ENCODE measurements at places on chromosomes 3 and 15.

DNA sequence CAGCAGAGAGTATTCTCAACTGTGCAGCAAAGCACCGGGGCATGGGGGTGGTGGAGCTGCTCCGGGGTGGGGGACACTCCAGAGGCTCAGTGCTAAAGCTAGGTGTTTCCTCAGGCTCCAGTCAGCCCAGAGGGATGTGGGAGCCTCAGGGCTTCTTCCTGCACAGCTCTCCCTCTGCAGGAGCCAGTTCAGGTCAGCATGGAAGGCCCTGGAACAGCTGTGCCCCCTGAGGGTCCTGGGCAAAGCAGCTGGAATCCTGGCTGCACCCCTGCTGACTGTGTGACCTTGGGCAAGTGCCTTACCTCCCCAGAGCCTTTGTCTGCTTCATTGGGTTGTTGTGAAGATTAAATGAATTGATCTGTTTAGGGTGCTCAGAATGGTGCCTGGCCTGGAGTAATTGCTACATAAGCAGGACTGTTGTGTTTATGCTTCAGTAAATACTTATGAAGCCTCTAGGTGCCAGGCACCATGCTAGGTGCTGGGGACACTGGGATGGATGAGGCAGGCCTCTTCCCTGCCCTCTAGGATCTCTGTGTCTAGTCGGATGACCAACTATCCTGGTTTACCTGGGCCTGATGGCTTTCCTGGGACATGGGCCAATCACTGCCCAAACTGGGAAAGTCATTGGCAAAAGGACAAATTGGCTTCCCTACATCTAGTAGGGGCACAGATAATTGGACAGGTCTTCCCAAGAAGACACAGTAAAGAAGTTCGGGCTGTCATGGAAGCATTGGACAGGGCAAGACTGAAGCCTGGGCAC is 64.2 kb upstream of the LCTL start:
- no peak for DNase-seq

DNA sequence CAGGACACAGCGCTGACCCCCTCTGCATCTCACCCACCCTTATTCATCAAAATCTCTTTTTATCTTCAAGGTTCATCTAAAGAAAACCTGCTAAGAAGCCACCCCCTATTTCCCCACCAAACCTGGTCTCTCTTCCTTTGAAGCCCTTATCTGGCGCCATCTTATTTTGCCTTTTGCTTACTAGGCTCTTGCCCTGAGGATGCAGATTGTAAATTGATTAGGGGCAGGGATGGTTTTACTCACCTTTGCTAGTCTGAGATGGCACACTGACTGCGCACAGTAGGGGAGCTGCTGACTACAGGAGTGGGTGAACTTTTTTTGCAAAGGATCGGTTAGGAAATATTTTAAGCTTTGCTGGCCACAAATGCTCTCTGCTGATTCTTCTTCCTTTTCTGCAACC is 78.9 kb upstream of the BHLHE40 start:
- DNase-seq: peak; percentile 33

DNA sequence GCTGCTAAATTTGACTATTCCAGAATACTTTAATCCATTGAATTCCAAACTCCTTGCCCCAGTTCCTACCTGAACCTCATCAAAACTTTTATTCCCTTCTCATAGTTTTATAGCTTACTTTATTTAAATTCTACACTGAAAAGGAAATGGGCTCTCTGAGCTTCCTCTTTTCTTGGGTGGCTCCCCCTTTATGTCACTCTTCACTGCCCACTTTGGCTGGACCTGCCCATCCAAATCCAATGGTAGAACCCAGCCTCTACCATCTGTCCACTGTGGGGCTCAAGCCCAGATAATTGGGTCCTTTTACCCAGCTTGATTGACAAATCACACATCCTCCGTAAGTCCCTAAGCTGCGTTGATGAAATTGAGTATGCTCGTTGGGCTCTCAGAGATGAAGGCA is 216.5 kb downstream of the BBX start:
- DNase-seq: no peak

- peak; percentile 7 for DNase-seq
Observed at GRCh38 chr3:29686889-29687592, 406.2 kb downstream of the RBMS3 start.

DNA sequence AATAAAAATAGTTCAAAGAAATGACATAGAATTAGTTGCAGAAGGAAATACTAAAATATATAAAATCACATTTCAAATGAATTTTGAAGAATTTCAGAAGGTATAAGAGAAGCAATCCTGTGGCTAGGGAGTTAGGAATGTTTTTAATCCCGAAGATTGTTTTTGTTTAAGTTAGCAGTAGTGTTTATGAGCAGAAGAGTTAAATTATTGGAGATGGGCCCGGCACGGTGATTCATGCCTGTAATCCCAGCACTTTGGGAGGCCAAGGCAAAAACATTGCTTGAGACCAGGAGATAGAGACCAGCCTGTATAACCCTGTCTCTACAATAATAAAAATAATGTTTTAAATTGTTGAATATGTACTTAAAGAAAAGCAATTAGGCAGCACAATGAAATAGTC is 432.5 kb downstream of the MFSD1 start:
- DNase-seq: no peak

DNA sequence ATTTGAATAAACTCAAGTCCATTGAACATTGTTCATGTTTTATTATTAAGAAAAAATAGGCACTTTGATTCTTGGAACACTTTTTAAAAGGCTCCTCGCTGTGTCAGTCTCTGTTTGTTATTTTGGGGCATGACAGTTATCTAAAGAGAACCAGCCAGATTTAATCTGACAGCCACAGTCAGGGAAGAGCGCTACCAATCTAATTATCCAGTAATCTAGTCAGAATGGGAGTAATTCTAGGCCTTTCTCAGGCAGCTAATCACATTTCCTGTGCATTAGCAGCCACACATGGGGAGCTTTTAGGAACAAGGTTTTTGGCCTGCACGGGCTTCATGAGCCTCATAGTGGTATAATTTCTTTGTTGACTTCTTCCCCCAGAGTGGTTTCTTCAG is 362.2 kb downstream of the RBMS3 start:
- no peak for DNase-seq

- DNase-seq: no peak
Observed at GRCh38 chr3:123757281-123757940, 126.7 kb downstream of the MYLK start.

- DNase-seq: no peak
Observed at GRCh38 chr15:31366169-31366734, 39.6 kb downstream of the KLF13 start.

GRCh38 chr3:71512000-71512399 is 71.5 kb downstream of the FOXP1 start:
- peak; percentile 78 for DNase-seq

DNA sequence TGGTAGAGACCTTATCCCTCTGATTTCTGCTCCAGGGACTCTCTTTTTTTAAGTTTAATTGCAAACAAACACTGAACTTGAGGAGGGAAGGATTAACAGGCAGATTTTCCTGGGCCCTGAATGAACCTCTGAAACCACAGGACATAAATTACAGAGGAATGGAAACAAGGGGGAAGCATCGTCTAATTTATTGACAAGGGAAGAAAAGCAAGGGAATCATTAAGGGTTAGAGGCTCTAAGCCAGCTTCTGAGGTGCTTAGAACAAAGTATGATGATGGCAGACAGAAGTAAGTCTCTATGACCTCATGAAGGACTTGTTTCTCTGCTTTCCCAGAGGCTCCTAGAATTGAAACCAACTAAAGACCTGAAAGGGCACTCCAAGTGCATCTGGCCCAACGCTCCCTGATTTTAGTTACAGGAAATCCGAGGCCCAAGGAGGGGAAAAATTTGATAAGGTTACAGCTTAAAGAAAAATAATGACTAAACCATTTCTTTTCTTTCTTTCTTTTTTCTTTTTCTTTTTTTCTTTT is 244.7 kb upstream of the NR2E3 start:
- DNase-seq: no peak

DNA sequence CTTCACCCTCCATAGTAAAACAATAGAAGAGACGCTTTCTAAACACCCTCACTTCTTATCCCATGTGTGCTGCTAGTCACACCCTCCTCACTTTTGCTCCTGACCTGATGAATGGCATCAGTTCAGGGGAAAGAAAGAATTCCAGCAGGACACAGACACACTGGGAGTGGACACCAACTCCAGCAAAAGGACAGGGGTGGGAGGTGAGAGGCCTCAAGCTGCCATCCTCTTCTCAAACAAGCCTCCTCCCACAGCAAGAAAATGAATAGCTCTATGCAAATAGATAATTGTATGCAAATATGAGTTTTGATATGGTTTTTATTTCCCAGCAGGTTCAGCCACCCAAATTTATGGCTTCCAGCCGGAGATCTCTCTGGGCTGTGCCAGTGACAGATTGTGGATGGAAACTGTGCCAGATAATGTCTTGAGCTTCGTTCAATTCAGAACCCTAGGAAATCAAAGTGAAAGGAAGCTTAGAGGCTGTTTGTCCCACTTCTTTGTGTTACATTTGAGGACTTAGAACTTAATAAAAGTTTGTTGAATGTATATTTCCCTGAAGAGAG is 209.3 kb upstream of the PPP2R3A start:
- DNase-seq: no peak

GRCh38 chr3:57696801-57697321 is 4.0 kb upstream of the DENND6A start:
- DNase-seq: no peak

GRCh38 chr3:12943124-12944021 is 102.0 kb upstream of the RPL32 start:
- no peak for DNase-seq

- no peak for DNase-seq
Observed at GRCh38 chr3:51610708-51611107, 60.3 kb upstream of the TEX264 start.

DNA sequence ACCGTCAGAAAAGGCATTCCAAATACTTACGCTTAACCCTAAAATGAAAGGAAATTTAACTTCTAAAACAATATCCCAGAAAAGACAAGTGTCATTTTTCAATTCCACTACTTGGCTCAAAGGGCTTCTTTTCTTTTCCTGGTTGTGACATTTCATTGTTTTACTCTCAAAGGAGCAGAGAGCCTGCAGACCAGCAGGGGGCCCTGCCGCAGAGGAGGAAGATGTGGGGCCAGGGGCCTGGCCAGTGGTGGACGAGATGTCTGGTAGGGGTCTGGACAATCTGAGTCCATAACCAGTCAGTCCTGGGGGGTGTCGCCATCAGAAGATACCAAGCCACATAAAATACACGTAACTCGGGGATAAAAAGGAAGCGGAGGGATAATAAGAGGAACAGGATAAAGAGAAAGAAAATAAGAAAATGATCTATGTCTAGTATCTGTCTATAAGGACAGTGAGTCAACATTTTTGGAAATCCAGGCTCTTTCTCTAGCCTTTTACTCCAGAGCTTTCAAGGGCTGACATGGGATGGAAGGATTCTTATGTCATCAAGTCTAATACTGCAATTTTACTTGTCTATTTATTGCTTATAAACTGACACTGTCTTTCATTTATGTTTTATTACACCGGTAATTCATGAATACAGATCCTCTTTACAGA is 54.2 kb upstream of the ARHGEF3 start:
- DNase-seq: peak; percentile 33

DNA sequence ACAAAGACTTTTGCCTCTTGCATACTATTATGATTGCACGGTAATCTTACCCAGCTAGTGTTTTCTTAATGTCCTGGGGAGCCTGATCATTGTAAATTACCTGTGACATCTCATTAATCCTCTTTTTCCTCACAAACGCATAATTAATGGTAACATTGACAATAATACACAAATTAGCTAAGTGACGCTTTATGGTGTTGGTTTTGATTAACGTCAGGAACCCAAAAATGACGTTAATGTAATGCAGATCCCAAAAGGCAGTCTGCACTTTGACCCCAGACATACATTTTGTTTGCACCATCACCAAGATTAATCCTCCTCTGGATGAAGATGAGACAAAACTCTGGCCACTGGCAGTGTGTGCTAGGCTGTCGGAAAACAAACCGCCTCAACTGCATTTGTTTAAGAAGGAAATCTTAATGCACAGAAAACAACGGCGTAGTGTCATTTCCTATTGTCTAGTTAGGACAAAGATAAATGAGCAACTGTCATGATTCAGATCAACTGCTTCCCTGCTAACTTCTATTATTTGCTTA is 83.9 kb upstream of the CDIN1 start:
- no peak for DNase-seq

GRCh38 chr3:55367384-55367783 is 119.7 kb downstream of the WNT5A start:
- no peak for DNase-seq

DNA sequence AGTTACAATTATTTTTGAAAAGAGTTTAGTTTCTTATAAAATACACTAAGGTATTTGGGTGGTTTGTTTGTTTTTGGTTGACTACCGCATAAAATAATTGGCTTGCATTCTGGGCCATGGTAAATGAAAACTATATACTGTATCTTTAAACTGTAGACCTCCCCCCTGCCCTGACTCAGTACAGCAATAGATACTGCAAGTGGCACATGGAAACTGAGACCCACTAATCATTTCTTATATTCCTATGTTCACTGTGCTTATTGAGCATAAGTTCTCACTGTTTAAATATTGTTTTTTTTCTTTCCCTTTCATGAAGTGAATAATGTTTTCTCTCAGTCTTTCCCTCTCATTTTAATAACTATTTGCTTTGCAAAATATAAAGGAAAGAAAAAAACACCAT is 45.8 kb downstream of the RASA2 start:
- no peak for DNase-seq

- no peak for DNase-seq
Observed at GRCh38 chr3:61158667-61159066, 92.6 kb downstream of the FHIT start.

DNA sequence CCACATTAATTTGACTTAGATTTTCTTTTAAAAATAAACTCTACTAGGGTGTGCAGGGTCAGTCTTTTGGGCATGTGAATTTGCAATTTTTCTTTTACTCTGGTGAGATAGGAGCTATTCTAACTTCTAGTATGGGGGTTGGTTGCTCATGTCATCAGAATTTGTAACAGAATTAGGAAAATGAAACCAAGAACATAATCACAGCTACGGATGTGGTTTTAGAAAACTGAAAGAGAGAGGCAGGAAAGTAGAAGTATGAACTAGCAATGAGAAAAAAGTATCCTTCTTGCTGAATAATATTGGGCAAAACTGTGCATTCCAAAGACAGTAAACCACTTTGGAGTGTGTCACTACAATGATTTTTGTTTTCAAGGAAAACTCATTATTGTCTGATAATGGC is 43.3 kb downstream of the ADPGK start:
- DNase-seq: peak; percentile 48

- no peak for DNase-seq
Observed at GRCh38 chr3:178847190-178847589, 224.4 kb downstream of the ZMAT3 start.

GRCh38 chr3:138070006-138070405 is 45.4 kb downstream of the DZIP1L start:
- DNase-seq: no peak

GRCh38 chr3:37675833-37676596 is 185.7 kb upstream of the CTDSPL start:
- DNase-seq: no peak

- DNase-seq: peak; percentile 43
Observed at GRCh38 chr15:79595995-79596622, 164.0 kb downstream of the MINAR1 start.

DNA sequence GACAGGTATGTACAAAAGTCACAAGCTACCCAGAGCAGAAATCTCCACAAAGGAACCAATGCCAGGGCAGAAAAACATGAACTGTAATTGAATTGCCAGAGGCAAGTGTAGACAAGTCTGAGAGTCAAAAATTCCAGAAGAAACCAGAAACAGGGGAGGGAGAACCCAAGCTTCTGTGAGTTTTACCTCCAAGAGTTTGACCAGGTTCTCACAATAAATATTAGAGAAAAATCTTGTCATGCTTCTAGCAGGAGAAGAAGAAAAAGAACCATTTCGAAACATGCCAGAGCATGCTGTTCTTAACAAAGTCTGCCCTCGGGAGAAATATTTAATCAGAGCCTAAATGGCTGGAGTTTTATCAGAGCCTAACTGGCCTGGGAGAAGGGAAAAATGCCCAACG is 32.5 kb upstream of the AP3B2 start:
- DNase-seq: no peak

- no peak for DNase-seq
Observed at GRCh38 chr3:188338086-188338485, 184.1 kb downstream of the LPP start.
